ENCODE measurements at places on chromosomes 13 and 19.

DNA sequence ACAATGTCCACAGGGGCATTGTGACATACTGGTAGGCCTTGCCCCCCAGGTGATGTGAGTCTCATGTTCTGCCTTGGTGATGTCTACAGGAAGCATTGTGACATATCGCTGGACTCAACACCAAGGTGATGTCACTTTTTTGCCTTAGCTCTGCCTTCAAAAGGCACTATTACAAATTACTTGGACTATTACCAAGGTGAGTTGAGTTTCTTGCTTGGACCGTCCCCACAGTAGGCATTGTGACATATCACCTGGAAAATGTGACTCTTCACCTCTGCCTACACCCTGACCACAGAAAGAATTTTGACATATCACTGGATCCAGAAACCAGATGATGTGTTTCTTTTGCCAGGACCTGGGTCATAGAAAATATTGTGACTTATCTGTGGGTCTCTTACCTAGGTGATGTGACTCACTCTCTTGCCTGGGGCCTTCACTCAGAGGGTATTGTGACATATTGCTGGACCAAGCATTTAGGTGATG, 60.6 kb upstream of the ZNF724 start:
- no peak for DNase-seq

DNA sequence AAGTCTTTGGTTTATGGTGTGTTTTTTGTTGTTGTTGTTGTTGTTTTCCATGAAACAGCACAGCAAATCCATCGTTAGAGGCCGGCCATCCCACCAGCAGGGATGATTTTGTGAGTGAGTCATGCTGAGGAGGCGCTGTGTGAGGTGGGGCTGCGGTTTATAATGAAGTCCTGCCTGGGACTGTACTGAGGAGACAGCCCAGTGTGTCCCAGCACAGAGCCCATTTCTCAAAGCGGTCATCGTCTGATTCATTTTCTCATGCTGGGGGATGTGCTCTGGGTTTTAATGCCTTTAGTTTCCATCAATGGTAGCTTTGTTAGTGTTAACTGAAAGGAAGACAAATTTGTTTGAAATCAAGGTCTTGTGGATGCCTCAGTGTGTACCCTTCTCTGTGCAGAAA, 129.3 kb upstream of the SERP2 start:
- no peak for DNase-seq

- DNase-seq: no peak
Measured at GRCh38 chr13:49256841-49257240, 9.1 kb downstream of the CDADC1 start.

GRCh38 chr19:3319643-3320353, 46.6 kb upstream of the NFIC start:
- no peak for DNase-seq
